T-cell (primary cell): ENCODE measurements at places on chromosomes 3 and 15.

DNA sequence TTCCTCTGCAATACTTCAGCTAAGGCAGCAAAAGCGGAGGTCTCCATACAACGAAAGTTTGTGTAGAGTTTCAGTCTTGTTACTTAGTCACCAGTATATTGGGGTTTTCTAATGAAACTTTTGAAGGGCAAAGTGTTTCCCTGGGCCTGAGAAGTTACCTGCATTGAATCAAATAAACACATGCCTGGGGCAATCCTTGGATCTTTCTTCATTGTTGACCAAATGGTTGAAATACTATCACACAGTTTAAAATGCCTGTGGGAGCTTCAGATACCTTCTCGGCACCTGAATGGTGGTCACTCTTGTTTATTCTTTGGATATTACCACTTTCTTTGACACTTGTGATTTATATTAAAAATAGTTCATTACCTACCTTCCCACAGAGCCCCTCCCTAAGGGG is 988 bp upstream of the CHSY1 start:
- DNase-seq, result no peak

DNA sequence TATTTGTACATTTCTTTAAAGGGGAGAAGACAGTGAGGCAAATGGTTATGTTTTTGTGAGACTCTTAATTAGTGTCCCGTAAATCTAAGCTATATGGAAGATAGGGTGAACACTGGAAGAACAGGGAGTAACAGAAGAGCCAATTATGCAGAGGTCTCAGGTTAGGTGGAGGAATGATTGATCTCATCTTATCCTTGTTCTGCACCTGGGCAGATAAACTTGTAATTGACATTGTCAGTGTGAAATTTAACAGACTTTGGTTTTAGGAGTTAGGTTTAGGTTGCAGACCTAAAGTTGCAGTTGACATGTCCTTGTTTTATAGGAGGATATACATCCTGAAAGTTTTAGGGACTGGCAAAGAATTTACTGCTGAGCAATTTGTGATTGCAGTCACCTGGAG is 3.1 kb upstream of the TWF2 start:
- DNase-seq, result no peak

- DNase-seq, result peak; percentile 77
These were observed at the start of gene GRAMD1C for GRCh38 chr3:113838631-113839209. TSS of gene GRAMD1C (plus strand) at chr3:113838788. CDS start at chr3:113838910, 122 bp downstream.

GRCh38 chr15:38091078-38091645 is 156.7 kb downstream of the TMCO5A start:
- DNase-seq, result no peak

- no peak for DNase-seq
These were observed 337.6 kb downstream of the EFHB start for GRCh38 chr3:19596408-19596807.

DNA sequence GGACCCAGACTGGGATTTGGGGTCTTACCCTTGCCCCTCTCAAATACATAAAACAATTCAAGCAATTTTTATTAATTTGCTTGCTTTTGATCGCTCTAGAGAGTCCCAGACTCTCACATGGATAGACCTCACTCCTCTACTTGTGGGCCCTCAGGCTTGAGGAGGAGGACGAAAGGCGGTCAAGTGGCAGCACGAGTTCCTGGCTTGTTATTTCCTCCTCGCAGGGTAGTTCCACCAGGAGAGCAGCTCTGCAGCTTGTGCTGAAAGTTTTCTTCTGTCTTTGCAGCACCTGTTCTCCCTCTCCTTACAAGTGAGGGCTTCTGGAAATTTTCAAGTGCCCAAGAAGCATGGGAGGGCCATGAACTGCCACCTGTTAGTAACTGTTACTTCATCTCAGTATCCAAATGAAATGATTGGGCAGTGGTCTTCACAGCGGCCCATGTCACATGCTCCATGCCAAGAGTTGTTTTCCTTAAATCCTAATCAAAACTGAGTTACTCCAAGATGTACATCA is 22.7 kb downstream of the ABI3BP start:
- no peak for DNase-seq

DNA sequence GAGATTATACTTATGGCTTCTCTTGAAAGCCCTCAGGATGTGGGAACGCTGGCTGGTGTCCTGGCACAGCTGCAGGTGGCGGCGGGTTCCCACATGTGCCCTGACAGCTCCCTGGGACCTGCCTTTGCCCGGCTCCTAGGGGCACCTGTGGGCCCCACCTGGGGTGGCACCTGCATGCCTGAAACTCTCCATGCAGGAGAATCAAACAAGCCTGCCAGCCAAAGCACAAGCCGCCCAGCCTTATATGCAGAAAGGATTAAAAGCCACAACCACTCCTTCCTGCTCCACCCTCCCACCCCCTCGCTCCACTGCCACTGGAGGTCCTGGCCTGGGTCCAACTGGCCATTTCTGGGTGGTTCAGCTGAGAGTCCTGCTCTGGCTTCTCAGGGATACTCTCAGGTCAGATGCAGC is 18.1 kb downstream of the TRPM1 start:
- no peak for DNase-seq

- DNase-seq, result no peak
These were observed 74.7 kb downstream of the XXYLT1 start for GRCh38 chr3:195196266-195196665.

GRCh38 chr3:27661797-27662196 is 60.3 kb downstream of the EOMES start:
- DNase-seq, result no peak

- DNase-seq, result no peak
These were observed 50.3 kb upstream of the ATP13A3 start for GRCh38 chr3:194536871-194537637.

- DNase-seq, result peak; percentile 48
These were observed 51.0 kb upstream of the SPSB4 start for GRCh38 chr3:141000027-141000663.

- DNase-seq, result no peak
These were observed 79.4 kb upstream of the OSTN start for GRCh38 chr3:191119415-191120295.

GRCh38 chr15:97078591-97078990 is 748.1 kb downstream of the NR2F2 start:
- DNase-seq, result no peak

GRCh38 chr15:49624056-49624455 is 3.2 kb downstream of the DTWD1 start:
- DNase-seq, result no peak

DNA sequence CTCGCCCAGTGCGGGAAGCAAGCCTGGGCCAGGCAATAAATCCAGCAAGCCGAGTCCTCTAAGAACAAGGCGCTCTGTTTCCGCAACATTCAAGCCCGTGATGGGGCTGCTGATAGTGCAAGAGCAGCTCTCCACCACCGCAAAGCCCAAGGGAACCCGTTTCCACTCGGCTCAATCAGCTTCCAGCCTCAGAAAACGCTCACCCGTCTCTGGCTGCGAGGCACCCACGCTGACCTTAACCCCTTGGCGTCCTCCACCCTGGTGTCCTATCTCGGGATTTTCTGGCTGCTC is 17.8 kb downstream of the SPATA12 start:
- DNase-seq, result peak; percentile 34

GRCh38 chr15:63348392-63348791 is 33.3 kb downstream of the CA12 start:
- no peak for DNase-seq

DNA sequence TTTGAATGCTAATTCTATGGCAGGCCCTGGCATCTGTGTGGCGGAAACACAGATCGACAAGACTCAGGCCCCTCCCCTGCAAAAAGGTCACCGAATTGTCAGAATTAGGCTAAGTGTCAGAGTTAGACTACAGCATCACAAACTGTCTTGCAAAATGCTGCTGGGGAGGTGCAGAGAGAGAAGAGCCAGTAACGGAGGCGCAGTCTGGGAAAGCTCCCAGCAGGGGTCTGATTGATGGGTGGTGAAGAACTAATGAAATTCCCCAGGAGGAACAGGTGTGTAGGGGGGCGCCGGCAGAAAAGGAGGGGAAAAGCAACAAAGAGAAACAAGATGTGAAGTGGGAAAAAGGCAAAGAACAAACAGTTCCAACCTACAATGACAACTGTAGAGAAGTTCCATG is 72.7 kb upstream of the TAMM41 start:
- DNase-seq, result no peak

DNA sequence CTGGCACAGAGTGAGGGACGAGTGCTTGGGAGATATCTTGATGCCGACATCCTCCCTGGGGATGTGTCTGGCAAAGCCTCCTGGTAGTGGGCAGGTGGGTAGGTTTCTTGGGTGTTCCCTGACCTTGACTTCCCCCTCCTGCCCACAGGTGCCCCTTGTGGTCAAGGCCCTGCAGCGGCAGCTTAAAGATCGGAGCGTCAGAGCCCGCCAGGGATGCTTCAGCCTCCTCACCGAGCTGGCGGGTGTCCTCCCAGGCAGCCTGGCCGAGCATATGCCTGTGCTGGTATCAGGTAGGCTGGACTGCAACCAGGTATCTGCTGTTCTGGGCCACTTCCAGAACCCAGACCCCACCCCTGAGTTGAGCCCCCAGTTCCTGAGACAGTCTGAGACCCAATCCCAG is 19.2 kb downstream of the CAND2 start:
- no peak for DNase-seq

GRCh38 chr3:191470545-191470944 is 9.6 kb downstream of the PYDC2 start:
- no peak for DNase-seq

DNA sequence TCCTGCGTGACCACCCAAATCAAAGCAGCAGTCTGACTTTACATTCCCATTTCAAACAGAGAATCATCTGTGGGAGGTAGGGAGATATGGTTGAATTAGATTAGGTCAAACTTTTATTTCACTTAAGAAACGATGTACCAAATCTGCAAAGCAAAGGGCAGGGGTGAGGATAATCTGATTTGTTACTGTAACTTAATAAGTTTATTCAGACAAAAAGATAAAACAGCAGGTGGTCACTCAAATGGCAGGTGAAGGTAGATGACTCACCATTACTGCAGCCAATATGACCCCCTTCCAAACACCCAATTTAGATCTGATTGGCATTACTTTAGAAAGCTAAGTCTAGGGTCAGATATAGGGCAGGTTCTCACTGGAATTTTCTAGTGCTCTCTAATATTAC is 651.0 kb upstream of the NAALADL2 start:
- no peak for DNase-seq

GRCh38 chr15:60582370-60583036 is 103.6 kb upstream of the ICE2 start:
- no peak for DNase-seq

- no peak for DNase-seq
These were observed 277.7 kb upstream of the ZNF717 start for GRCh38 chr3:76063019-76063418.

GRCh38 chr3:118980832-118981231 is 53.8 kb downstream of the IGSF11 start:
- no peak for DNase-seq

GRCh38 chr3:169389925-169390253 is 273.6 kb downstream of the MECOM start:
- no peak for DNase-seq

- DNase-seq, result no peak
These were observed 25.0 kb downstream of the MSL2 start for GRCh38 chr3:136171097-136171542.

DNA sequence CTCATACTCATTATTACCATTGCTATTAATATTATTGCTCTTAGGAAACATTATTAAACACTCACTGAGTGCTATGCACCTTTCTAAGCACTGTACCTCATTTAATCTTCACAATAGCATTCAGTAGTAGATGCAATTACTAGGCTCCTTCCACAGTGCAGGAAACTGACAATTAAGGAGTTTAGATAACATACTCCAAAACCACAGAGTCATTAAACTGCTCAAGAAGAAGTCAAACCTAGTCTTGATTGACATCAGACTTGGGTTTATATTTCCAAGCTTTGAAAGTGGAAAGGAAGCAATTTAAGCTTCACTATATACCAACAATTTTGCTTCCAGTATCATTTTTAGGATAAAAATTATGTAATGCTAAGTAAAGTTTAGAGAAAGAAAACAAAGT is 490.1 kb upstream of the ARRDC4 start:
- DNase-seq, result no peak

GRCh38 chr3:28777806-28778475 is 429.3 kb upstream of the AZI2 start:
- DNase-seq, result no peak

- no peak for DNase-seq
These were observed 103.2 kb downstream of the DPH6 start for GRCh38 chr15:35442742-35443141.

GRCh38 chr15:36738817-36739216 is 159.4 kb downstream of the CDIN1 start:
- DNase-seq, result no peak

DNA sequence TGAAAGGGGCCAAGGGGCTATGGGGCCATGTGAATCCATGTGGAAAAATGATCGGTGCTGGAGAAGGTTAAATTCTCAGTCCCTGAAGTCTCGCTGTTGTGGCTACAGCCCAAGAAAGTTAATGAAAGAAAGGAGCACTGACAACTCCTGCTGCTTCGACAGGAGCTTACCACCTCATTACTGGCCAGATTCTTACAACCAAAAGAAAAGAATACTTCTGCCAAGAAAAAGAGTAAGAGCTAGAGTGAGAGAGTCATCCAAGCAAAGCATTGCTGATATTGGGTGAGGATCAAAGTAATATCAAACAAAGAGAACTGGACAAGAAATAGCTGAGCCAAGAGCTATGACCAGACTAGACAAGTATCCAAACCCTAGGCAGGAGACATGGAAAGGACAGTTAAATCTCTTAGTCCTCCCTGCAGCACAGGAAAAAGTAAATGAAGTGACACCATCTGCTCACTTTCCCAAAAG is 348.4 kb upstream of the PLSCR5 start:
- DNase-seq, result no peak

GRCh38 chr3:186307594-186308221 is 54.3 kb downstream of the DGKG start:
- DNase-seq, result no peak

GRCh38 chr3:160747422-160747821 is 8.6 kb upstream of the PPM1L start:
- no peak for DNase-seq

DNA sequence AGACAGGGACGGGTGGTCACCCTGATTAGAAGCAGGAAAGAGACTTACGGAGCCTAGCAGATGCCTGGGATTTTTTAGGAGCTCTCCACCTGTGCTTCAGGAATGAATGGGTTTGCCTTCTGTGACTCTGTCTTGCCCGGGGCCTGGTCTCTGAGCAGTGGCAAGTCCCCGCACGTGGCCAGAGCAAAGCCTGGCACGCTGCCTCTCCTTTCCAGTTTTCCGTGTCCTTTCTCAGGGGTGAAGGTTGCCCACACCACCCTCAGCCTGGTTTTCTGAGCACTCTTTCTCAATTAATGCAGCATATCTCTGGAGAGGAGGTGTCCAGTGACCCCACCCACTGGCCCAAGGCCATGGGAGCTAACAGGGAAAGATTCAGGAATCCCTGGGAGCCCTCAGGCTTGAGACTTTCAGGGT is 14.5 kb upstream of the CHST14 start:
- no peak for DNase-seq

GRCh38 chr3:145450018-145450682 is 710.8 kb downstream of the PLOD2 start:
- DNase-seq, result no peak

DNA sequence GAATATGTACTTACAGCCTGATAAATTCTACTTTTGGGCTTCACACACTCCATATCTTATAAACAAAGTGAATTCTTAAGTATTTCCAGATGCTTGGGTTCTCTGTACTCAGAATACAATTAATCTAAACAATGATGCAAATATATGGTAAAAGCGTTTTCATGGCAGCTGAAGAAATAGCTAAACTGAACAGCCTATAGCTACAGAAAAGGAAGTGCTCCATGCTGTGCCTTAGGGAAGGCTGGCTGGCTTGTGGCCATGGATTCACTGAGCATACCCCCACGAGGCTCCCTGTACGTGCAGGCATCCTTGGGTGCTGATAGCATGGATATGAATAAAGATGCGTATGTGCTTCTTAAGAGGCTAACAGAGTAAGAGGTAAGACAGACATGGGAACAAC is 264.0 kb downstream of the KLF13 start:
- DNase-seq, result no peak

- no peak for DNase-seq
These were observed 29.5 kb downstream of the GTF2E1 start for GRCh38 chr3:120772081-120772480.
